ENCODE measurements at places on chromosomes 12 and 14.

DNA sequence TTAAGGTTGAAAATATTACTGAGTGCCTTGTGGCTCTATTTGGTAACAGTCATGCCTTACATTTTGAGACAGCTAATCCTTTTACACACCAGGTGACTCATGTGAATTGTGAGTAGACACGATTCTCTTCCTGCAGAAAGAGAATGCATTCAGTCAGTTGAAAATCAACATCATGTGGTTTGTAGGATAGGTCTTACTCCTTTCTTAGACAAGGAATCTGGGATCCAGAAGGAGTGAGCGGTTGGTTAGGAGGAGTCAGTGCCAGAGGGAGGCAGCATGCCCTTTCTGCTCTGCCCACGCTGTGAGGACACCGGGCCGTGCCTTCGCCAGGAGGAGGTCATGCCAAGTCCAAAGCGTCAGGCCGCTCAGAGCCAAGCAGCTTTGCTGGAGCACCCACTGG is 47.6 kb downstream of the TRAF3 start:
- no peak for DNase-seq

- no peak for DNase-seq
Observed at GRCh38 chr12:12872139-12872933, 19.0 kb upstream of the GPRC5A start.

- no peak for DNase-seq
Observed at GRCh38 chr12:55927588-55928502, at the start of gene PYM1. Gene PYM1 (minus strand): TSS chr12:55927894. CDS start chr12:55927761, 133 bp downstream.

- no peak for DNase-seq
Observed at GRCh38 chr12:80498059-80498728, 54.2 kb downstream of the PTPRQ start.

GRCh38 chr14:94374749-94375260 is 13.6 kb downstream of the SERPINA1 start:
- DNase-seq, result no peak

DNA sequence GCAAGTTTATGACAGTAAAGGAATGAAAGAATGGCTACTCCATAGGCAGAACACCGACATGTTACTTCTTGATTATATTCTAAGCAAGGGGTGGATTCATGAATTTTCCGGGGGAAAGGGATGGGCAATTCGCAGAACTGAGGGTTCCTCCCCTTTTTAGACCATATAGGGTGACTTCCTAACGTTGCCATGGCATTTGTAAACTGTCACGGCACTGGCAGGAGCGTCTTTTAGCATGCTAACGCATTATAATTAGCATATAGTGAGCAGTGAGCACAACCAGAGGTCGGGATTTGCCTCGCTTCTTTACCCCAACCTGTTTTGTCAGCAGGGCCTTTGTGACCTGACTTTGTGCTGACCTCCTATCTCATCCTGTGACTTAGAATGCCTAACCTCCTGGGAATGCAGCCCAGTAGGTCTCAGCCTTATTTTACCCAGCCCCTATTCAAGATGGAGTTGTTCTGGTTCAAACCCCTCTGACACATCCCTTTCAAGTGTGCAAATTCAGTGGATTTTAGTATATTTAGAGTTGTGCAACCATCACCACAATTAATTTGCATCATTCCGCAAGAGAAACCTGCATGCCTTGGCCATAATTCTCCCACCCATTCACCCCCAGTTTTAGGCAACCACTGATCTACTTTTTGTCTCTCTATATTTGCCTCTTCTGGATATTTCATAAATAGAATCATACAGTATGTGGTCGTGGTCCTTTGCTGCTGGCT is 27.4 kb downstream of the PALS1 start:
- DNase-seq, result no peak

DNA sequence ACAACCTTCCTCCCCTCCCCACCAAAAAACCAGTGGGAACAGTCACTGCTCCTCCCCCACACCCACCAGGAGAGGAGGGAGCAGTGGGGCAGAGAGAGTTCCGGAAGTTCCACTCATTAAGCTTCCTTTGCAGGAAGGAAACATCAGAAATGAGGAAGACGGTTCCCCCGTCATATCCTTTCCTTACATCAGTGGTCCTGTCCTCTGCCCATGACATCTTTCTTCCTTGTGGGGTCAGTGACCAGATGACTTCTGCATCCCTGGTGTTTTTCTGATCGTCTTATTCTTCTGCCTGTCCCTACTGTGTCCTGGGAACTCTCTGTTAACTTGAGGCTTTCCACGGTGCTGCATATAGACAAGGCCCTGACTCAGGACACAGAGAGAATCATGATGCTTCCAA is 40.8 kb upstream of the SPTLC2 start:
- no peak for DNase-seq

- DNase-seq, result no peak
Observed at GRCh38 chr12:111446631-111447570, 41.2 kb downstream of the SH2B3 start.

Measured in NCI-H1417 treated with DMSO at 0.1 percent for 48 hours (cell line).